ENCODE measurements at places on chromosomes 7 and 10.

GRCh38 chr7:24715661-24716479 lies 41.4 kb downstream of the GSDME start:
- DNase-seq: no peak

- peak; percentile 88 for DNase-seq
Measured at GRCh38 chr10:125795128-125795527, 19.5 kb upstream of the MMP21 start.

DNA sequence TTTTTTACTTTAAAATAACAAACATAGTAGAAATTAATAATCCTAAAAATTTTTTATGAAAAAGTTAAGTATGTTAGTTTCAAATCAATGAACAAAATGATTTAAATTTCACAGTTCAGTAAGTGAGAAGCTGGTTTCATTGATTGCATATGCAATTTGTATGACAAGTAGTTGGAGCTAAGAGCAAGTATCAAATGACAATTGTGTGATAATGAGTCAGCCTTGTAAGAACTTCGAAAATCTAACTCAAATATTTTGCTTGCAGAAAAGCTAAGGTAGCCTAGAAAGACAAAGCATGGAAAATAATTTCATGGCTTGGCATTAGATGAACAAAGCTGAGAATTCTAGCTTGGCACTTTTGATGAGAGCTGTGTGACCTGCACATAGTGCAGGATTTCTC lies 111.5 kb downstream of the HDAC9 start:
- no peak for DNase-seq

DNA sequence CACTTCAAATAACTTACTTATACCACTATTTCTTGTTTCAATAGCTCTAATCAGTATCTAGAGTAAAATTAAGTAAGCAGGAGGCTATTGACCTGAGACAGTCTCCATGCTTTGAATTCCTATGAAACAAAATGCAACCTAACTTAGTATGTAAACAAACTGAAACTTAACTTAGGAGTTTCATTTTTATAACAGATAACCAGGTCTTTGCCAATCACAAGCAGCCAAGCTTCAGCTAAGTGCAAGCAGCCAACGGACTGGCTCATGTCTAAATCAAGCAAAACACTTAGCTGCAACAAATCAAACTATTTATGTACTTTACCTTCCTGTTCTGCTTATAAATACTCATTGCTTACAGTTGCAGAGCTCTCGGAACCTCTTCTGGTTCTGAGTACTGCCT lies 4.4 kb upstream of the GSTK1 start:
- no peak for DNase-seq

DNA sequence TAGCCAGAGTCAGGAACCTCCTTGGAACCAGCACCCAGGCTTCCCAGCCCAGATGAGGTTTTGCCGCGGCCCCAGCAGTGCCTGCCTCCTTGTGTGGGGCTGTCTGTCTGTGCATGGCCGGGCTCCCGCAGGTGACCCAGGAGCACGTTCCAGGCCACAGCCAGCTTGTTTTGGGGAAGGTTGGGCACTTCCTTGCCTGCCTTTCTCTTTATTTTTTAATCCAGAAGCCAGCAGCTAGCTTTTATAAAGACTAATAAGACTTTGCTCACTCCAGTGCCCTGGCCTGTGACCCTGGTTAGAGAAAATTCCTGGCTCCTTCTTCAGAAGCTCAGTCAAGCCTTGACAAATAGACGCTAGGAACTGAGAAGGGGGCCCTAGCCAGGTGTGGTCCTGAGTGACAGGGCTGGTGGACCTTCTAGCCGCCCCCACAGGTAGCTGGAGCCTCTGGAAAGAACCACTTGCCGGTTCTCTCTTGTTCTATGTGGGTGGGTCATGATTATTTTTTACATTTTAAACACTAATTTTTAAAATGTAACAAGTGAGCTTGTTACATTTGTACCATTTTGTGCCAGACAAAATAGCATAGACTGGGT lies 837 bp downstream of the SLC29A3 start:
- no peak for DNase-seq

DNA sequence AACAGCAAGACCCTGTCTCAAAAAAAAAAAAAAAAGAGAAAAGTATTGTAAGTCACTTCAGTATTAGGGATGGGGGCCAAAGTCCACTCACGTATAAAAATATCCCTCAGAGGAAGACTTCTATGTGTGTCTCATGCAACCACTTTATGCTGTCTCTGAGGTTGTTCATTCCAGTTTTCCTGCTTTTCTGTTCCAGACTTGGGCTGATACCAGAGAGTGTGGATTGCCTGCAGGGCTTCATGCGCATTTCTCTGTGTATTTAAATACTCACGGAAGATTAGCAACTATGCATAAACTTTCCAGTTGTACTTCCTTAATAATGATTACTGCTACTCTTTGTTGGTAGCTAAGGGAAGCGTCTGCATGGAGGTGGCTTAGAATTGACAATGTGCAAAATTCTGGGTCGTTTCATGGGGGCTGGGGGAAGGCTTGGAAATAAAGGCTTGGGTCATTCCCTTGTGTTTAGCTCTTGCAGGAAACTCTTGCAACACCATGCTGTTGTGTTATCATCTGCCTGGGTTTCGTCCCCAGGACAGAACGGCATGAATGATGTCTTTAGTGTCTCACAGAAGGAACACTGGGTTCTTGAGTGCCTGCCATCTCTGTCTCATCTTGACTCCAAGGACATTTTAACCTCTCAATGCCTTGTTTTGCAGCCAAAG lies 54.1 kb downstream of the KIAA1217 start:
- no peak for DNase-seq

DNA sequence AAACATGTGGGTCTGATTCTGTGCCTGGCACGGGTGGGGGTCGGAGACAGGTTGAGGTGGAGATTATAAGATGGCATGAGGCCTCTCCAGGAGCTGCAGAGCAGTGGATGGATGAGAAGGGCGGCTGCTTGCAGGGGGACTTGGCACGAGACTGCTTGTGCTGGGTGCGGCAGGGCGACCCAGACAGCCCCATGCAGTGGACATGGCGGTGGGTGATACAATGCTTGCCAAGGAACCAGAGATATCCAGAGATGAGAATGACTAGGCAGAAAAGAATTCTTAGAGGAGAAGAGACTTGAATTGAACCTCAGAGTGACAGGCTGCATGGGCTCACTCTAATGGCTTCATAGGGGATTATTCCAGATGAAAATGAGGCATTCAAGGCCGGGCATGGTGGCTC lies 145.4 kb downstream of the NEURL1 start:
- no peak for DNase-seq

- peak; percentile 65 for DNase-seq
Measured at GRCh38 chr10:131453721-131454634, 142.5 kb upstream of the TCERG1L start.

All from putamen (tissue), 1 donor.